ENCODE measurements at places on chromosomes 3 and 15. TPM values are rescaled to one million over a fixed set of nuclear protein-coding genes. Genes with fewer than 3 reads are reported as not detected.

RTP3 gene
- total RNA-seq = not detected

SUSD5 gene
- 0.37 TPM for total RNA-seq

P3H2 gene
- 39.5 TPM for total RNA-seq

AADAC gene
- total RNA-seq = not detected

C3orf80 gene
- 1.9 TPM for total RNA-seq

PLA2G4B gene
- total RNA-seq = 4.1 TPM

PLA1A gene
- total RNA-seq = 1.3 TPM

TMEM212 gene
- total RNA-seq = not detected

CIB1 gene
- 235 TPM for total RNA-seq

RETNLB gene
- total RNA-seq = 58.5 TPM

ARHGEF26 gene
- 9.1 TPM for total RNA-seq

OXSR1 gene
- 42.8 TPM for total RNA-seq

MST1R gene
- total RNA-seq = 124 TPM

EFHB gene
- total RNA-seq = 2.4 TPM

ALG1L2 gene
- 0.78 TPM for total RNA-seq

TAMM41 gene
- total RNA-seq = 20.1 TPM

DLL4 gene
- 14.0 TPM for total RNA-seq

NCEH1 gene
- total RNA-seq = 43.3 TPM

All from left colon (tissue), 2 donors.